AG20443 (cell line): ENCODE measurements at places on chromosomes 3 and 15.

DNA sequence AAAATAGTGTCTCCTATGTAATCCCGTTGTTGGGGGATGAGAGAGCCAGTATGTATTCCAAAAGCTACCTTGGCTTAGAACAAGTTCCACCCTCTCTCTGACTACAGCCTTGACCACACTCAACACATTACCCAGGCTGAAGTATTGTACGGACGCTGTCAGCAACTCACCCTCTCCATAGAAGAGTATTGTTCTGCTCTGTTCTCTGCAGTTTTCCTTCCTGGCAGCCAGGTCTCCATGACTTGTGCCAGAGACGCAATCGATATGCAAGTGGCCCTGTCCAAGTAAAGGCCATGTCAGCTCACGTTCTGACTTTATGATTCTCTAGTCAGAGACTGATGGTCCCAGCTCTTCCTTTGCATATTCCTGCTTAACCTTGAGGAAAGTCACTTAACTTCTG is 164.1 kb upstream of the SLCO3A1 start:
- DNase-seq = no peak

DNA sequence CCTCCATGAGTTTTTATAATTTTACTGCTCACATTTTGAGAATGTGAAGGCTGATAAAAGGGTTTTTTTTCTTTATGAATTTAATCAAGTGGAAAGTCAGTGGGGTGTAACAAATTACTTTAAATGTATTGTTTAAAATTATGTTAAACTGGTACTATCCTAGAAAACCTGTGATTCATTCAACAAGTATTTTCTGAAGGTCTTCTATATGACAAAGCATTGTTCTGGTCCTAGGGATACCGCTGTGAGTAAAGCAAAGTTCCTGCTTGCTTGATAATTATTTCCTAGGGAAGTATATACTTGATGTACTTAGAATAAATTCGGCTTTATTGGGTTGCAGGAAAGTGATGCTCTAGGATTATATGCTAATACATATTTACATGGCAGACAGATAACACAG is 152.8 kb upstream of the GOLGA6L4 start:
- DNase-seq = no peak

DNA sequence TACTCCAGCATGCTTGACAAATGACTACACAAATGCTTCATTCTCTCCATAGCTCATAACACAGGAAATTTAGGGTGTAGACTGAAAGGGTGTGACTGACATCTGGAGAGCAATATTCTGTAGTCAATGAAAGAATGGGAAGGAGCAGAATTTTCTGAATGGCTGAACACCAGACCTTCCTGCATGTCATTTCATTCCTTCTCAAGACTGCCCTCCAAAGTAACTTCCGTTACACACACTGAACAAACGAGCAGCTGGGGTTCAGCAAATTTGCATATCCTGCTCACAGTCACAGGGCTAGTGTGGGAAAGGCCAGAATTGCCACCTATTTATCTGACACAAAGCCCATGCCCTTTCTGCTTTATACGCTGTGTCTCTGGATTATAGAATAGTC is 325.0 kb upstream of the CFAP20DC start:
- no peak for DNase-seq

- DNase-seq = no peak
These were observed 27.5 kb downstream of the PCCB start for GRCh38 chr3:136277634-136278033.

DNA sequence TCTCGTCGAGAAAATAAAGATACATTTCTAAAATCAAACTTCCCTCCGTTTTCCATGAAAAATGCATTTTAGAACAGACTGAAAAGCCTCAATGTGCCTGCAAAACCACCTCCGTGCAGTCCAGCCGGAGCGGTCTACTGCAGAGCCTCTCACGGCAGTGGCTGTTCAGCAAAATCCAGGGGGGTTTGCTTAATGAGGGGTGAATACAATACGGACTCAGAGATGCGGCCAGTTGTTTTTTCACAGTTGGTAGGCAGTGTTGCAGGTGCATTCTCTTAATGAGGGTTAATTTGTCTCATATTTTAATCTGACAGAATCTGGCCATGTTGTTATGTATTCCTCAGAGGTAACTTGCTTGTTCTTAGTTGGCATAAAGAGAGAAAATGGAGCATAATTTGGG is 223.0 kb downstream of the EBLN2 start:
- no peak for DNase-seq

GRCh38 chr3:128146201-128146600 is 7.1 kb upstream of the EEFSEC start:
- DNase-seq = no peak

- no peak for DNase-seq
These were observed 590.2 kb upstream of the TBL1XR1 start for GRCh38 chr3:177787279-177788041.

DNA sequence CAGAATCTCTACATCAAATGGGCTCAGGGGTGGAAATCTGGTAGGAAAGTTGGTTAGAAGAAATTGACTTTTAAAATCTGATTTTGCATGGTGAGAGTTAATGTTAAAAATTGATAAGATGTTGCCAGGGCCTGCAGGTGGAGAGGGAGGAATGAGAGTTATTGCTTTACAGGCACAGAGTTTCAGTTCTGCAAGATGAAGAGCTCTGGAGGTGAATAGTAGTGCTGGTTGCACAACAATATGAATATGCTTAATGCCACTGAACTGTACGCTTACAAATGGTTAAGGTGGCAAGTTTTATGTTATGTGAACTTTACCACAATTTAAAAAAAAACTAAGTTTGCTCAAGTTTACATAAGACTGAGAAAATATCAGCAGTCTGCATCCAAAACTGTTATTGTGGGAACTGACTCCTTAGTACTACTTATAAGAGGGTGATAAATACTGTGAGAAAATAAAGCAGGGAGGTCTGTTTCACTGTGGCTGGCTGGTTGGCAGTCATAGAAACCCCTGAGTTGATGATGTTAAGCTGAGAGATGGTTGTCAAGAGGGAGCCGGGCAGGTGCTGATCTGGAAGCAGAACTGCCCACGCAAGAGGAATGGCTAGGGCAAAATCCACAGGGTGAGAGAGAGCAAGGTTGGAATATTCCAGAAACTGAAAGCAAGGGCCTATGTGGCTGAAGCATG is 144.9 kb downstream of the EDEM1 start:
- DNase-seq = no peak
